Skin of body (tissue), 3 donors: ENCODE measurements at places on chromosomes 3 and 15. TPM values are rescaled to one million over a fixed set of nuclear protein-coding genes. Genes with fewer than 3 reads are reported as not detected.

GRCh38 chr3:76871655-76872054 lies 168.2 kb upstream of the ROBO2 start:
- no peak for DNase-seq

DNA sequence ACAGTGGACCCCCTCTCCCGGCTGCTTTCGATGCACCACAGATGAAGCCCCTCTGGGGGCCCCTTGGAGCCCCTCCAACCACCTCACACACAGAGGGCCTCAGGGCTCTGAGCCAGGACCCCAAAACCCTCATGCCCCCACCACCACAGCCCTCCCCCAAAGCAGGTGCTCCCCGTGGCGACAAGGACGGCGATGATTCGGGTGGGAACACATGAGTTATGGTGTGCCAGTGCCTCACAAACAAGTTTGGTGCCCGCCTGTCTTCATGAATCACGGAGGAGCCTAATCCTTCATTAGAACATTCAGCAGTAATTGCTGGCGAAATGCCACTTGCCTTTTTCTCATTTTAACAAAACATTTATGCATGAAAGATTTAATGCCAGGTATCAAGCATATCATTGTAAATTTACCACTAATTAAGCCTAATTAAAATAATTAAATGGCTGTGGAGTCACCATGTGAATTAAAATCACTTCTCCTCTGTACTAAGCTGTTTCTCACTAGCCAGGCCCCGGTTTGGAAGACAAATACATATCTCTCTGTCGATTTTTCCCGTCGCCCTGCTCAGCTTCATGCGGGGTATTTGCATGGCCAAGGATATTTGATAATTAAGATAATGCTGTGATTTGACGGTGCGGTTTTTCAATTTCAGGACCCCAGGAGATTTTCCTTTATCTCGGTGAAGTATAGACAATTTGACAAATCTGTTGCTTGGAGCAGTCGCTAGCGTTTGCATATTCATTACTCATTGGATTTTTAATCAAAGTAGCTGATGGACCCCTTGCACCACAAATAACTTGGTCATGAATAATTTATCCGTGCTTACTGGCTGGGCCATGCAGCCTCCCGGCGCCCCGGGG lies 157.0 kb downstream of the TLE3 start:
- no peak for DNase-seq

DNA sequence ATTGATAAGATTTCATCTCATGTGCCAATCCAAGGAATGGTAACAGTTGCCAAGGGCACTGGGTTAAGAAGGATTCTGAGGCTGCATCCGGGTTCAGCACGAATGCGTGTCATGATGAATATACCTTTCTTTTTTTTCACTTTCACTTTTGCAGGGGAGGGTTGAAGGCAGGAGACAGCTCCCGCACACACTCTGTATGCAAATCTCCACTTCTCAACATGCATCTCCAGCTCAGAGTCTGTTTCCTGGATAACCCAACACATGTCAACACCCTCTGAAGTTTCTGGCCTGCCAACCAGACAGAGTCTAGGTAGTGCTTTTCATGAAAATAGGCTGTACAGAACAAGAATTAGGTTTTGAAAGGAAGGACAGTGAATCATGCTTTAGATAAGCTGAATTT lies 21.6 kb downstream of the B4GALT4 start:
- no peak for DNase-seq

Gene MOBP
- 0.10 TPM for total RNA-seq

- no peak for DNase-seq
Measured at GRCh38 chr3:125480656-125481374, 39.2 kb downstream of the SNX4 start.

DNA sequence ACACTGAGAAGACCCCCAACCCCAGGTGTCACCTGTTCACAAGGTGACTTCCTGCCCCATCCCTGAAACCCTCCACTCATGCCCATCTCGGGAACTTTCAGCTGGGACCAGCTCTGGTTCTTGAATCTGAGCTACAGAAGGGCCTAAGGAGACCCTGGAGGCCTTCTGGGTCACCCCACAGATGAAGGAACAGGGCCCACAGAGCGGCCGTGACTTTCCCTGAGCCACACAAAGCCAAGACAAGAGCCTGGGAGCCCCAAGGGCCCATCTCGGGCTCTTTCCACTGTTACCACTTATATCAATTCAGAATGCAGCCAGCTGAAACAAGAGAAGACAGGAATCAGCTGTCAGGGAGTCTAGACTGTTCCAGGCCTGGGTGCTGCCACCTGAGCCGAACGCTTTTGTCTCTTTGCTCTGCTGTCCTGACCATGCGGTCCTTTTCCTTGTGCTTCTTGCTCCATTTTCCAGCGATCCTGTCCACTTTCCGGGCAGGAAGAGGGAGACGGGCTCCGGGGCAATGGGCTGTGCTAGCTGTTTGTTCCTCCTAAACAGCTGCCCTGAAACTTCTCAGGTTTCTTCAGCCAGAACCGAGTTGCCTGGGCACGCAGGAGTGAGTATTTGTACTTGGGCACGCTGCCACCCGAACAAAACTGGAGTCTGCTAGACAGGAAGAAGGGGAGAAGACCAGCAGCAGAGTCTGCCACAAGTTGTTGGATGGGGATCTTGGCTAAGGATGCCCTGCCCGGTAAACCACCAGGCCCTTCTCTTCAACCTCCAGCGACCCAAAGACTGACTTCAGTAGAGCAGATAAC lies 28.0 kb upstream of the PIGZ start:
- DNase-seq = no peak

Gene VPS39
- 44.2 TPM for total RNA-seq

- DNase-seq = no peak
Measured at GRCh38 chr3:12351145-12351544, 62.3 kb downstream of the PPARG start.

- no peak for DNase-seq
Measured at GRCh38 chr15:43165801-43166325, 19.3 kb upstream of the CCNDBP1 start.

Gene ZBTB11
- 32.7 TPM for total RNA-seq

DNA sequence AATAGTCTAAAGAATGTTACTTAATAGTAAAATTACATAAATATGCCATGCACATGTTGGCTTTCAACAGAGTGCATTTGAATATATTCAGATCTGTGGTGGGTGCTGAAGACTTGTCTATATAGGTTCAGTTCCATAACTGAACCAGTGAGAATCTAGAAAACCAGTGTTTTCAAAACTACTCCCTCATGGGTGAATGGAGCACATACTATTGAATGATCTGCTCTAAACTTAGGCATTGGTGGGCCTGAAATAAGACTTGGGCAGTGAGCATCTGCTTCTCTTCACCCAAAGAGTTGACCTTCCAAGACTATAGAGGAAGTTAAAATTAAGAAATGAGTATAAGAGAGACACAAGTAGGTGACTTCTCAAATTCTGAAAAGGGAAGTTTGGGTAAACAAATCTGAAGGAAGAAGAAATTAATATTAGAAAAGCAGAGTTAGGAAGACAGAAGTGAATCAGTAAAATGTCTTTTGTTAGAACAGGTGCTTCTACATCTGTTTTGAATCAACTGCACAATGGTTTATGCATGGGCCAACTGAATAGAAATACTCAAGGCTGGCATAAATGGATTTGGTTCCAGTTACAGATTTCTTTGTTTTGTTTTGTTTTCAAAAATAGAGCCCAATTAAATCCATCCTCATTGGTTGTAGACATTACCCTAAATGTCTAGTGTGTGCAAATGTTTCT lies 19.3 kb downstream of the ALCAM start:
- no peak for DNase-seq

GRCh38 chr3:49333091-49333490 lies 6.8 kb downstream of the USP4 start:
- DNase-seq = no peak

Gene ADAMTSL3
- 16.9 TPM for total RNA-seq

- DNase-seq = no peak
Measured at GRCh38 chr3:124705552-124705951, 24.7 kb upstream of the UMPS start.

DNA sequence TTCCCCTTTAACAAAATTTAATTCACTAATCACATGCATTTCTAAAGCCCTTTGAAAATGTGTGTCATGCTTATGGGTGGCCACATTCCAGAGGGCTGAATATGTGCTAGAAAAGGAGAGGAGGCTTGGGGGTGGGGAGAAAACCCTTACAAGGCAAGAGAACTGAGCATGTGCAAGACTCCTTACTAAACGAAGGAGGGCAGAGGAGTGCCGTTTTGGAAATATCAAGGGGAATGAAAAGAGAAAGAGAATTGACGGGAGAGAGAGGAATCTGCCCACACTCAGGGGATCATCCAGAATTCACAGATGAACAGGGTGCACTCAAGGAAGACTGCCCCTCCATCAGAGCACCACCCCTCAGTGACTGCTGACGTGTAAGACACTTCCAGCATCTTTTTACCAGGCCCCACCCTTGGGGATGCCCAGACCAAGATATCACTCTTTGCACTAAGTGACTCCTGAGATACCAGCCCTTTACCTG lies 37.9 kb upstream of the TSC22D2 start:
- peak; percentile 86 for DNase-seq

Gene NUTM1
- not detected for total RNA-seq
